Stimulated activated naive CD8-positive, alpha-beta T cell treated with anti-CD3 and anti-CD28 coated beads, Interleukin-15, amount 100 ng/mL, for 72 hours (primary cell): ENCODE measurements at places on chromosomes 13 and 19.

- no peak for DNase-seq
Measured at GRCh38 chr19:8449830-8450229, 5.1 kb downstream of the HNRNPM start.

DNA sequence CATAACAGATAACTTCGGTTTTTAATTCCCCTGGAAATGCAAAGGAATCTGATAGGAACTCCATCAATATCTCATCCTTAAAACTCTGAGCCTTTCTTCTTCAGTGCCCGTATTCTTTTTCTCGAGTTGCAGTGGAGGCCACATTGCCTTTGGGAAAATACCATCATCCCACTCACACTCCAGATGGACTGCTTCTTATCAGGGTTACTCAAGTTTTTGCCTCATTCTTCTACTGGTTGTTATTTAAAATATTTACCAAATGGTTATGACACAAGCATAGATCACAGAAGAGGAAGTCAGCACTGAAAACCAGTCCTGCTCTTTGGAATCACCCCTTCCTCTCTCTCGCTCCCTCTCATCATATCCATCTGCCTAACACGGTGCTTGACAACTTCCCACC, 1020.5 kb upstream of the SLC10A2 start:
- no peak for DNase-seq

DNA sequence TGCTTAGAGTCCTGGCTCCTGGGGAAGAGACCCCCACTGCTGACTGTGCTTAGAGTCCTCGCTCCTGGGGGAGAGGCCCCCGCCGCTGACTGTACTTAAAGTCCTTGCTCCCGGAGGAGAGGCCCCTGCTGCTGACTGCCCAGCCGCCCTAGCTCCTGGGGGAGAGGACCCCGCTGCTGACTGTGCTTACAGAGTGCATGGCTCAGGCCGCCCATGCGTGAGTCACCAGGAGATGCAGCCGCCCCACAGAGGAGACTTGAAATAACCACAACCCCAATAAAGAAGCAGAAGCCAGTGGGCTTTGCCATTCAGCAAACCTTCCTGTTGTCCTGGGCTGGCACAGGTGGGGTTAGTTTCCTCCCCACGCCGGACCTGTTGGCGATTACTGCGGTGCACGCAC, 79.2 kb upstream of the C13orf46 start:
- no peak for DNase-seq

DNA sequence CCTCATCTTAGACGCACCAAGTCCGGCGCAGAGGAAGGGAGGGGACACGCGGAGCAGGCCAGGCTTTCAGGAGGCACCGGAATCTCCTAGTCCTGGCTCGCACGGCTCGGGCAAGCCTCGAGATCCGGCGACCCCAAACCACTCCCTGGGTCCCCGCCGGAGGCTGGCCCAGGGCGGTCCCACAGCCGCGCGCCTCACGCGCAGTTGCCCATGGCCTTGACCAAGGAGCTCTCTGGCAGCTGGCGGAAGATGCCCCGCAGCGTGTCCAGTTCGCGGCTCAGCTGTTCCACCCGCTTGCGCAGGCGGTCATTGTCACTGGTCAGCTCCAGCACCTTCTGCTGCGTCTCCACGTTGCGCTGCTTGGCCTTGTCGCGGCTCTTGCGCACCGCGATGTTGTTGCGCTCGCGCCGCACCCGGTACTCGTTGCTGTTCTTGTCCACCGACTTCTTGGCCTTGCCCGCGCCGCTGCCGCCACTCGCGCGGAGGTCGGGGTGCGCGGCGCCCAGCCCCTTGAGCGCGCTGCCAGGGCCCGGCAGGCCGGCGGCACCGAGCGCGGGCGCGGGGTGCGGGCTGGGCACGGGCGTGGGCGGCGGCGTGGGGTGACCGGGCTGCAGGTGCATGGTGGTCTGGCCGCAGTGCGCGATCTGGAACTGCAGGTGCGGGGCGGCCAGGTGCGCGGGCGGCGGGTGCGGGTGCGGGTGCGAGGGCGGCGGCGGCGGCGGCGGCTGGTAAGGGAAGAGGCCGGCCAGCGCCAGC, 1.0 kb downstream of the CEBPA start:
- DNase-seq, result no peak

GRCh38 chr13:66375756-66376155, 854.4 kb downstream of the PCDH9 start:
- DNase-seq, result no peak

GRCh38 chr13:43039966-43040365, 16.6 kb downstream of the DNAJC15 start:
- DNase-seq, result no peak

GRCh38 chr13:88154001-88154400, 482.8 kb downstream of the SLITRK5 start:
- no peak for DNase-seq

- DNase-seq, result no peak
Measured at GRCh38 chr19:18946918-18947317, 5.9 kb upstream of the HOMER3 start.

- no peak for DNase-seq
Measured at GRCh38 chr19:6267552-6268381, 12.0 kb downstream of the MLLT1 start.

DNA sequence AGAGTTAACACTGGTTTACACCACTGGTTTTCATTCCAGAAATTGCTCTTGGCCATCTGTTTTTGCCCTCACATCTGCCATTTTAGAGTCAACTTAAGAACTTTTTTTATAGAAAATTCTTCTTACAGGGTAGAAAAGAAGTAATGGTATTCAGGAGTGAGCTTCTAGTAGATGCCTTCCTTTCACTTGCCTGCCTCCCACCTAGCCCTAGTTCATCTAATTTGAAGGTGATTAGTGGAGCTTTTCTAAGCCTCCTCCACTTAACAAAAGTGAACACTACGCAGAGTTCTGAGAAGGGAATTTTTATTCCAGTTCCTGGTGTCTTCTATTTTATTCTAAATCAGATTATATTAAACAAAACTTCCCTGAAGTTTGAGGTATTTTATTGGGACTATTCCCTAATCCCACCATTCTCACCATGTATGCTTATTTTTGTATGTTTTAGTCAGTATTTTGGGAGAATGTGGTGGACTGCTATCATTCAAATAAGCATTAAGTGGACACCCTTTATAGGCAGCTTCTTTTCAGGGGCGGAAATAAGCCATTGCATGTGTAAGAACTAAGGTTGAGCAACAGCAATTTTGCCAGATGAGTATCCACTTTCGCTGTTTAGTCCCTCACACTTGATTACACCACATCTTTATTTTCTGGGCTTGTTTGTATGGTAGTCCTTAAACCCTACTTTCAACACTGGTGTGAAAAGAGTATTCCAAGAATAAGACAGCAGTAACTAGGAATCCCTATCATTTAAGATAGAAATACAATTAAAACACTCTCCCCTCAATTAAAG, 156.9 kb downstream of the ENOX1 start:
- no peak for DNase-seq

DNA sequence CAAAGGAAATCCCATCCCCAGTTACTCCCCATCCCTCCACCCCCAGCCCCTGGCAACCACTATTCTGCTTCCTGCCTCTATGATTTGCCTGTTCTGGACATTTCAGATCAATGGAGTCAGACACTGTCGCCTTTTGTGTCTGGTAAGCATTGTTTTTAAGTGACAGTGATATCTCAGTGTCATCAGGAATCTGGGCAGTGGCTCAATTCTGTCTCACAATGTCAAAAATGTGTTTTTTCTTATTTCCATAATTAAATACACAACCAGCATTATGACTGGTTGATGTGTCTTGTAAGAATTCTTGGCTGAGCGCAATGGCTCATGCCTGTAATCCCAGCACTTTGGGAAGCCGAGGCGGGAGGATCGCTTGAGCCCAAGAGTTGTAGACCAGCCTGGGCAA, 20.2 kb upstream of the PGLS start:
- no peak for DNase-seq

- DNase-seq, result no peak
Measured at GRCh38 chr19:55115446-55116065, 1.9 kb downstream of the PPP1R12C start.

GRCh38 chr13:109476001-109476400, 310.4 kb downstream of the IRS2 start:
- DNase-seq, result no peak

DNA sequence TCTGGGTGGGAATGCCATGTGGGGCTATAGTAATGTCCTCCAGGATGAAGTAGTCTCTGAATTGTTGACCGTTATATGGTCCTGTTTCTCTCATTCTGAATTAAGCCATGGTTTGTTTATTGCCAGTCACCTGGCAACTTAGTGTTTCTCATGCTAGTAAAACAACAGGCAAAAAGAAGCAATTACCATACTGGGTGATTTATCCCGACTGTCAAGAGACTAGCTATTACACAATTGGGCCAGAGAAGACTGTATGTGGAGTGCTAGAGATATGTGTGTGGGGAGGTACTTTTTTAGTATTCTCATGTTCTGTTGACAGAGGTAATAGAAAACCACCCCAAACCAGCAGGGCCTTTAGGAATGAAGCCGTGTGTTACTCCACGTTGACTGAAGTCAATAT, 258.2 kb downstream of the TDRD3 start:
- no peak for DNase-seq

- no peak for DNase-seq
Measured at GRCh38 chr19:53332484-53332883, 1.1 kb upstream of the ZNF845 start.

- DNase-seq, result no peak
Measured at GRCh38 chr13:19795956-19796355, 13.2 kb upstream of the PSPC1 start.

GRCh38 chr13:38705365-38705764, 18.5 kb downstream of the FREM2 start:
- DNase-seq, result no peak

DNA sequence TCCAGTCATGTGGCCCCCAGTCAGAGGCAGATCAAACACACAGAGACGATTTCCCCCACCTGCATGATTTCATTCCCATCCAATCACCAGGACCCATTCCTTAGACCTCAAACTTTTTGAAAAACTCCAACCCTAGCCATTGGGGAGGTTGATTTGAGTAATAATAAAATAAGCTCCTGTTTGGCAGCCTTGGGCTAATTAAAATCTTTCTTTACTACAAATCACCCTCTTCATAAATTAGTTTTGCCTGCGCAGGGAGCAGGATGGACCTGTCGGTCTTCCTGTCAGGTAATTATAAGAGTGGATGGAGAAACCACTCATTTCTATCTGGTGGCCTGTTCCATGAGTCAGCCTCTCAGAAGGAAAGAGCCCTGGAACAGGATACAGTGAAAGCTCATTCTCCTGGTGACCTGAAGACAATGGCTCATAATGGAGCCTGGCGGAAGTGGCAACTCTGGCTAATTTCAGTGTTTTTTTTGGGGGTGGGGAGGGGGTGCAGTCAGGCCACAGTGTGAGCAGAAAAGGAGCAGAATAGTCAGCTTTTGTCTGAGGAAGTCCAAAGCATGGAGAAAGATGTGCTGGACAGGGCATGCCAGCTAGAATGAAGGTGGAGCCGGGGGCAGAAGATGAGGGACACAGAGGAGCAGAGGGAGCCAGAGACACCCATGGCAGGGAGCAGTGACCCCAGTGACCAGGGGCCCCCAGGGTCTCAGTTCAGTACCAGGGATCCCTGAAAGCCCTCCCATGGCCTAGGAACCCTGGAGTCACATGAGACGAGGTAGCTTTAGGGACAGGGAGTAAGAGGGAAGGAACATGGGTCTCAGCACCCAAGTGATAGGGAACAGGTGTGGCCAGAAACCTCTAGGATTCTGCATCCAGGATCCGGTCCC, 31.8 kb upstream of the PSG9 start:
- no peak for DNase-seq

DNA sequence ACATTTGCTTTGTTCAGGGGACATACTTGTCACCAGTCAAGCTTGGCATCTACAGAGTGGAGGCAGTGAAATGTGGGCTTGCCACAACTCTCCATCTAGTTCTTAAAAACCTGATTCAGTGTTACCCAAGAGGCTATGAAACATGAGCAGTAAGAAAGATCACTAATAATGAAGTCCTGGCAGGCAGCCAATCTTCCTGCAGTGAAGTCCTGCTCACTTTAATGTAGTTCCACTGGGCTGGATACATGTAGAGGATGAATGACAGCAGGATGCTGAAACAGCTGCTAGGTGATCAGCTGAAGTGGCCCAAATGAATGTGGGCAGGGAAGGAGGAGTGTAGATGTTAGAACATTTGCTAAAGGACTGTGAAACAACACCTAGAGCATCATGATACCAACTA, 1213.1 kb downstream of the OLFM4 start:
- DNase-seq, result no peak
